ENCODE measurements at places on chromosomes 2 and 18.

- DNase-seq, result no peak
Observed at GRCh38 chr2:67318563-67318962, 78.6 kb upstream of the ETAA1 start.

DNA sequence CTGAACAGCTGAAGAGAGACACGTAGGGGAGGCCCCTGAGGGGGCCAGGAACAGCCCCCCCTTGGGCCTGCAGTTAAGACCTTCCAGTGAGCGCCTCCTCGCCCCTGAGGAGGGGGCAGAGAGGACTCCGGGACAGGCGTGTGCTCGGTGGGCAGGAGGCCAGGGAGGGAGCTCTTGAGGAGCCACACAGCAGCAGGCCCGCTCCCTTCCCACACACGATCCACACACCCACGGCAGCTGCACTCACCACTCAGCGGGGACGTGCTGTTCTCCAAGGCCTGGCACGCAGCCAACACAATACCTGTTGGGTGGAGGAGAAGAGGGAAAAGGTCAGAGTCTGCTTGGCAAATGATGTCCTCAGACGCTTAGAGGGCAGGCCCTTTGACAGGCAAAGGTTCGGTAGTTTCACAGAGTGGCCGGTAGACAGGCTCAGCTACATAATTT is 39.0 kb downstream of the TGFA start:
- peak; percentile 79 for DNase-seq

DNA sequence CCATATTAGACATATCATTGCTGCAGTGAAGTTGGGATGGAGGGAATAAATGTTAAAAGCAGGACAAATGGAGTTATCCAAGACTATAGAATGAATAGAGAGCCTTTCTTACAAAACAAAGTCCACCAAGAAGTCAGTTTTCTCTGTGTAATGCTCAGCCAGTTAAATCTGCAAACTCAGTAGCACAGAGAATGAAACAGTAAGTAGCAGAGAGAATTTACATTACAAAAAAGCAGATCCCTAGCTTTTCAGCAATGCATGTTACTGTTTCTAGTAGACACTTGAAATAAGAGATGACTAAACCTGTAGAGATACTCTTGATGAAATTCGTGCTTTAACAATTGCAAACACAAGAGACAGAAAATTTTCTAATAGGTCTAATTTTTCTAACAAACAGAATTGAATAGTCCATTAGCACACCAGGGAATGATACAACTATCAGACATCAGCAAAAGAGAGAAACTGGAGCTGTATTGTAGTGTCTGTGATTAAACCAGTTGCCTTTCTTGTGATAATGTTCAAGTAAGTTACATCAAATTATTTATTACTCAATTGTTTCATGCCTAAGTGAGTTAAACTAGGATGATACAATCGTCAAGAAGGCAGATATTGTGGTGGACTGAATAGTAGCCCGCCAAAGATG is 322.2 kb upstream of the DDX18 start:
- DNase-seq, result no peak

DNA sequence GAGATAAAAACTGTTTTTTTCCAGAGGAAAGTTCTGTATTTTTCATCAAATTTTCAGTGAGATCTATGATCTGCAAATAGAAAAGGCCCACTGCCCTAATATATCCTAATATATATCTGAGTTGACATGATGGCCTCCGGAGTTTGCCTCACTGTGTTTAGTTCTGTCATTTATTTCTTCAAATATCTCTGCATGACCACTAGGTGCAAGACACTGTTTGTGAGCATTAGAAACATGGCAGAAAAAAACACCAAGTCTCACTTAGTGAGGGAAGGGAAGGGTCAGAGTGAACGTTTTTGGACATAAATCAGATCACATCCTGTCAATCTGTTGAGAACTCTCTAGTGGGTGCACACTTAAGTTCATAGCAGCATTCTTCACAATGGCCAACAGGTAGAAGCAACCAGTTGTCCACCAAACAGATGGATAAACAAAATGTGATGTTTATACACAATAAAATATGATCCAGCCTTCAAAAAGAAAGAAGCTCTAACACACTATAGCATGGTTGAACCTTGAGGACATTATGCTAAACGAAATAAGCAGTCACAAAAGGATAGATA is 53.4 kb downstream of the SPIRE1 start:
- DNase-seq, result no peak

- no peak for DNase-seq
Observed at GRCh38 chr18:74507097-74507881, 11.1 kb downstream of the CNDP2 start.

- no peak for DNase-seq
Observed at GRCh38 chr18:72504866-72505265, 39.3 kb downstream of the CBLN2 start.

- DNase-seq, result no peak
Observed at GRCh38 chr2:133966720-133967304, 287.1 kb upstream of the MGAT5 start.

- DNase-seq, result peak; percentile 8
Observed at GRCh38 chr2:120108049-120108448, 95.2 kb downstream of the EPB41L5 start.

- DNase-seq, result no peak
Observed at GRCh38 chr2:204205538-204205937, 269.0 kb downstream of the ICOS start.

DNA sequence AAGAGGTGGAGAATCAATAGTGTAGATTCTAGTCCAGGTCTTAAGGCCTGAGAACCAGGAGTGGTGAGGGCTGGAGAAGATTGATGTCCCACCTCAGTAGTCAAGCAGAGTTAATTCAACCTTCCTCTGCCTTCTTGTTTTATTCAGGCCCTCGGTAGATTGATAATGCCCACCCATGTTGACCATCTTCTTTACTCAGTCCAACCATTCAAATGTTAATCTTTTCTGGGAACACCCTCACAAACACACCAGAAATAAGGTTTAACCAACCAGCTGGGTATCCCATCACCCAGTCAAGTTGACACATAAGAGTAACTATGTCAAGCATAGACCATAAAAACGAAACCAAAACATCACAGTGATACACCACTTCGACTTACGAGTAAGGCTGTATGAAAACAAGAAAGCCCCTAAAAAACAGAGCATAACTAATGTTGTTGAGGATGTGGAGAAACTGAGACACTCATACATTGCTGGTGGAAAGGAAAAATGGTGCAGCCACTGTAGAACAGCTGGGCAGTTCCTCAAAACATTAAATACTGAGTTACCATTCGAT is 57.5 kb downstream of the SLC35F5 start:
- no peak for DNase-seq

GRCh38 chr2:10234013-10234306 is 68.7 kb upstream of the HPCAL1 start:
- no peak for DNase-seq

DNA sequence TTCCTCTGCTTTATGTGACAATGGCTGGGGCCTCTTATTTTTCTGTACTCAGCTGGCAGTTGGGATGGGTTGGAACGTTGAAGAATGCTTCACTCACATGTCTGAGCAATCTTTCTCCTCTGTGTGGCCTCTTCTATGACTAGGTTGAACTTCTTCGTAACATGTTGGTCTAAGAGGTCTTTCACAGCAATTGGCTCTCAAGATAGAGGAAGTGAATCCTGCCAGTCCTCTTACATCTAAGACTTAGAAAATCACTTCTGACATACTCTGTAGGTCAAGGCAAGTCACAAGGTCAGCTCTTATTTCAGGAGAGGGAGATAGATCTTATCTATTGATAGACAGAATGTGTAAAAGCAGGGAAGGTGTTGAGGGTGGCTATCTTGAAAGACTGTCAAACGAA is 174.1 kb downstream of the NYAP2 start:
- no peak for DNase-seq

DNA sequence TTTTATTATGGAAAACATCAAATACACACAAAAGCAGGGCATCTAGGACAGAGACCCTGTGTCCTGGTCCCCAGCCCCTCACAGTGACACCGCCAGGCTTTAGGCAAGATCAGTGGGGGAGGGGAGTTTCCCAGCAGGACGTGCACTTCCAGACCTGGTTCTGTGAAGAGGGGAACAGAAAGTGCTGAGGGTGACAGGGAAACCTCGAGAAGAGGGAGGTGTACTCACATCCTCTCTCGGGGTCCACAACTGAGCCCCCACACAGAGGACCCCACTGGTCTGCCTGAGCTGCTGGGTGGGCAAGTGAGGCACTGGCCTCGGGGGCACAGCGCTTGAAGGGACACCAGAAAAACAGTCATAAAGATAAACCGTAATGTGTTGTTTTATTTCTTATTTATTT is 4.4 kb upstream of the GPR35 start:
- no peak for DNase-seq

DNA sequence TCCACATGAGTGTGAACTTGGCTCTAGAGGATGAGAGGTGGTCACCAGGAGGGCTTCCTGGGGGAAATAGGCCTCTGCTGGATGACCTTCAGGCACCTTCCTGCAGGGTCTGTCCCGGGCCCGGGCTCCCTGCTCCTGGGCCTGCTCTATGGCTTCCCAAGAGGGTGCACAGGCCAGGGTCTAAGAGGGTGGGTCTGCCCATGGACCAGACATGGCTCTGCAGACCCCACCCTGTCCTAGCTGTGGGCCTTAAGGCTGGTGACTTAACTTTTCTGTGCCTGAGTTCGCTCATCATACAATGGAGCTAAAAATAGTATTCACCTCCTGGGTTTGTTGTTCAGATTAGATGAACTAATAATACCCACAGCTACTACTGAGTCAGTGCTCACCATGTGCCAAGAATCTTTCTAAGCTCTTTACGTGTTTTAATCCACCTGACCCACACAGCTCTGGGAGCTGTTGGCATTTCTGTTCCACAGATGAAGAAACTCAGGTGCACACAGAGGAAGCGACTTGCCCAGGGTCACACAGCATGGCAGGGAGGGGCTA is 14.4 kb downstream of the INHBB start:
- DNase-seq, result no peak

DNA sequence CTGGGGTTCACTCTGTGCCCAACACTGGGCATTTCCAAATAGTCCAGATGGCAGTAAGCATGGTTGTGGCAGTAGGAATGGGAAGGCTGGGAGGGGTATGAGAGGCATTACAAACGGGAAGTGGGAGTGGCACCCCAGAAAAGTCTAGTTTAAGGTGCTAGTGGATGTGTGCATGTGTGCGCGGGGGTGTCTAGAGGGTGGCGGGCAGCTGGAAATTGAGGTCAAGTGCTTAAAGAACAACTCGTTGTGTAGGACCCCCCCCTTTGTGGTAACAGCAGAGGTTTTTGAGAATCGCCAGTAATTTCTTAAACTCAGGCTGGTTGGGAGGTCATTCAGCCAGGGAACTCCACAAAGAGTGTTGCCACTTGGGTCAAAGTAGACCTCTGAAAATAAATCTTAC is 69.9 kb downstream of the RHBDD1 start:
- no peak for DNase-seq

DNA sequence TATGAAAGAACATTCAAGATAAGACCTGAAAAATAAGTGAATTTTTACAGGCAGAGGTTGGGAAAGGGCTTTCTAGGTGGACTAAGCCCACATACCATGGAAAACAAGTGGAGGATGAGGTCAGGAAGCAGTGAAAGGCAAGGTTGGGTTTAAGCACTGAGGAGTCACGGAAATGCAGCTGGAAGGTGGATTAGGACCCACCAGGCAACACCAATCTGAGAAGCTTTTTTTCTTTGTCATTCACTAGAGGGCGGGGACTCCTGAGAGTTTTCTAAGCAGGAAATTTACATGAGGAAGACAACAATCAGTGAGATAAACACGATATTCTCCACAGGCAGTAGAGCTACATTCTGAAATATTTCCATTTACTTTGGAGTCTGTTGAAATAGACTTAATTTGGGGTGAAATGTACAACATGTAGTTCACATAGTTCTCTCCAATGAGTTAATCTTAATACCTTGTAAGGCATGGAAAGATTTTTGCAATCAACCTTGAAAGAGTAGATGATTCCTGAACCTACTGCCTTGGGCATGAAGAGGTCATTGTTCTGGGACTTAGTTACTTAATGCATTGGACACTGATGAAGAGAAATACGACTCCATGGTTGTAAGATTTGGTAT is 40.7 kb downstream of the VIT start:
- no peak for DNase-seq

DNA sequence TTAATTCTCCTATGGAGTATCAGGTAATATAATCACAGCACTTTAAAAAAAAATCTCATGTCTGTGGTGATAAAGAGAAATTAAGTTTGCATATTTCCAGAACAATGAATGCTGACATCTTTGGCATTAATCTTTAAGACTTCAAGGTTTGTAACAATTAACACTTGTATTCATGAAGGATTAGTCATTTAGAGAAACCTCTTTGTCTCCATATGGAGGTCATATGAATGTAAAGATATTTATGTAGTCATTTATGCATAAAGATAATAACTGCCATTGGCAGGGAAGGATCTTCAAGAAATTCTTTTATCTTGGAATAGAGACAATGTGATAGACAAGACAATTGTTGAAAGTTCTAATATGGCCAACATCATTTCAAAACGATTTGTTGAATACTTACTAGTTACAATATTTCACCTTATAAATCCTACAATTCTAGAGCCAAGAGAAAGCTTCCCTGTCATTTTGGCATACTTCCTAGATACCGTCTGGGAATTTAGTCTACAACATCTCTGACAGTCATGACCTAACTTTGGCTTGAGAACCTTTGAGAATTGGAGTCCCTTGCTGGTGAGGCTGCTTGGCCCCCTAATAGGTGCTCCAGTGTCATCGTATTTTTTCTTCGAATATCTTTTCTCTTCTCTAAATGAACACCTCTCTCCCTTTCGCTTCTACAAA is 33.6 kb downstream of the RASGRP3 start:
- no peak for DNase-seq

DNA sequence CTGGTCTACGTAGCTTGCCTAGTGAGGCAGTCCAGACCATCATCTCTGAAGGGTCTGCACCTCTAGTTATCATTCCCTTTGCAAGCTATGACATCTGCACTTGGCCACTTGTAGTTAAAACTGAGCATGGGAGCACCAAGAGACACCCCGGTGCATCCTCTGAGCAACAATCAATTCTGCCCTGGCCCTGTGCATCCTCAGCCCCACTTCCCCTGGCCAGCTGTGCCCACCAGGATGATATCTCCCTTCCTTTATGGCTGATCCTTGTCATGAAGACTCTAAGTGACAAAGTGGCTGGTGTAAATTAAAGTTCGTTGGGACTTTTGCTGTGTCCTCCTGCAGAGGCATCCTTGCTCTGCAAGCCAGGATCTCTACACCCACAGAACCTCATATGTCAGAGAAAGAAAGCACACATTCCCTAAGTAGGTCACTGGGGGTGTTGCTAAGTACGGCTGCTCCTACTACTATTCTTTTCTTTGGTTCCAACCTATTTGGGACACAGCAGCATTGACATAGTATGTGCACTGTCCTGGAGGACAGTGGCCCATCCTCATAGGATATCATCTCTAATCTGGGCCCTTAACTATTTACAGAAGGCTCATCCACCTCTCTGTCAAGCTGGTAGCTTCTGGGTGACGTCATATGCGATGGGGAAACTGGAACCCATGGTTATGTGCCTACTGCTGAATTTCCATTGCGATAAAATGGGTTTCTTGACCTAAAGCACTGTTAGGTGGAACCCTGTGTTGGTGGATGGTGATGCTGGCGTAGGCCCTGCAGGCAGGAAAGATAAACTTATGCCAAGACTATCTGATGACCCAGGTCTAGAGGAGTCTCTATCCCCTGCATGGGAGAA is 384.3 kb upstream of the ID2 start:
- no peak for DNase-seq

- DNase-seq, result no peak
Observed at GRCh38 chr2:69018678-69019095, 5.7 kb downstream of the ANTXR1 start.

GRCh38 chr2:174449033-174449432 is 37.8 kb downstream of the GPR155 start:
- DNase-seq, result no peak

Measured in hepatocyte (in vitro differentiated cells).